Neuronal stem cell (in vitro differentiated cells): ENCODE measurements at places on chromosomes 7 and 10.

DNA sequence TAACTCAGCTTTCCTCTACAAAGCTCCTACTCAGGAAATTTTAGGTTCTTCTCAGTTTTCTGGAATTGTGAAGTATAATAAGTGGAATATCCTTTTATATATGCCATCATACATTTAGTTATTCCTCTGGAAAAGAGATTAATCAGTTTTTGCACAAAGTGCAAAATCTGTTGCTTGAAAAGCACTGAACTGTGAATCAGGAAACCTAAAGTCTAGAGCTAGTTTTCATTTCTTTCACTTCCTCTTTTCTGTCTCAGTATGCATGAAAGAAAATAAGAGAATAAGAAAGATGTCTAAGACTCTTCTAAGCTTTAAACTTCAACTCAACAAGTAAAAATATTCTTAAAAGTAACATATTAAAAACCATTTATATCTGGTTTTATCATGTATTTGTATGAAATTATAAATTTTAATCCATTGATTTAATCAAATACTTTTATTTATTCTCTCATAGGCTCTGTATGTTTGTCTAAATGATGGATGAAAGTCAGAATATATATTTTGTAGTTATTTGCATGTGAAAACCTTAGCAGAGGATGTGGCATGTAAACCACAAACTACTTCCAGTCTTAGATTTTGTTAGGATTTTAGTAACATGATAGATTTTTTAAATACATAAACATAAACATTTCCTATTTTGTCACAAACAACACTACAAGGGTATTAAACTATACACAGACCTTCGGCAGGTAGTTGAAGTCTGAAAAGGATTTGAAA, 1073.0 kb downstream of the XPNPEP1 start:
- no peak for DNase-seq

- no peak for DNase-seq
Measured at GRCh38 chr7:7820409-7820808, 102.0 kb upstream of the RPA3 start.

GRCh38 chr7:137923380-137923779, 76.6 kb upstream of the DGKI start:
- DNase-seq = no peak

- no peak for DNase-seq
Measured at GRCh38 chr10:23368816-23369640, 24.4 kb upstream of the C10orf67 start.

DNA sequence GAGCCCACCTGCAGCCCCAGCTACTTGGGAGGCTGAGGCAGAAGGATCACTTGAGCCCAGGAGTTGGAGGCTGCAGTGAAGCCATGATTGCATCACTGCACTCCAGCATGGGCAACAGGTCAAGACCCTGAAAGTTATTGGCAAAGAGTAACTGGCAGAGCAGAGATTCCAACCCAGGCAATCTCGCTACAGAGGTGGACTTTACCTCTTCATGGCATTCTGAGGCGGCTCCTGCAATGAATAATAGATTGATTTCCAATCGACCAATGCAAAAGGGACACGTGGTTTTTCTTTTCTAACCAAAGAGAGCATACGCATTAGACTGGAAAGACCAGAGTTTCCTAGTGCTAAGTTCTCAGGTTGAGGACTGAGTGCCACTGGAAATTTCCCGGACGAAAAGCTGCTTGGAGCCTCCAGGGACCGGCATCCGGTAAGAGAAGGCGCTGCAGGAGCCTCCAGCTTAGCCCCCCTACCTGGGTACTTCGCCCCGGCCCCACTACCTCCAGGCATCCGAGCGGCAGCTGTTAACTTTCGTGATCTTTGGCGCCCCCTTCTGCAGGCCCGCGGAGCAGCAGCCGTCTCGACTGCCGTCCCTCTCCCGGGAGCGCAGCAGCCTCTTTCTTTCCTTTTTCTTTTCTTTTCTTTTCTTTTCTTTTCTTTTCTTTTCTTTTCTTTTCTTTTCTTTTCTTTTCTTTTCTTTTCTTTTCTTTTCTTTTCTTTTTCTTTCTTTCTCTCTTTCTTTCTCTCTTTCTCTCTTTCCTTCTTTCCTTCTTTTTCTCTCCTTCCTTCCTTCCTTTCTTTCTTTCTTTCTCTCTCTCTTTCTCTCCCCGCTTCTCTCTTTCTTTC, 4.1 kb downstream of the MBLAC1 start:
- DNase-seq = peak; percentile 74

DNA sequence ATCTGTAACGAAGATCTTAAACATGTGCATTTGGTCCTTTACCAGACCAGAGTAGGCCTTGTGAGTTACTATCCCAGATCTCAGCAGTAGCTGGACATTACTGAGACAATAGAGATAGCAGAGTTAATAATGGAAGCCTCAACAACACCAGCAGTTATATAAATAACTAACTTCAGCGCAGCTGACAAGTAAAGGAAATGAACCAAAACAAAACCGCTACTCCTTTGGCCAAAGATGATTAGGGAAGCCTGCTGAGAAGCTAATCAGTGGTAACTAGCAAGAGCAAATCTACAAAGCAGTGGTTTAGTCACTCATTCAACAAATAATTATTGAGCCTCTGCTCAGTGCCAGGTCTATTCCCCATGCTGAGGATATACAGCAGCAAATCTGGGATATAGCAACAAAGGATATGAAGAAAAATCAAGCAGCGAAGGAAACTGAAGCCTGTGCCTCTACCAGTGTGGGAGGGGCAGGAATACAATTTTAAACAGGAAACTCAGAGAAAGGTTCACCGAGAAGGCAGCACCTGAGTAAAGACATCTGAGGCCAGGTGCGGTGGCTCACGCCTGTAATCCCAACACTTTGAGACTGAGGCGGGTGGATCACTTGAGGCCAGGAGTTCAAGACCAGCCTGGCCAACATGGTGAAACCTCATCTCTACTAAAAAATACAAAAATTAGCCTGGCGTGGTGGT, 103.6 kb downstream of the ELMO1 start:
- DNase-seq = peak; percentile 17

GRCh38 chr10:89235073-89235798, 16.3 kb downstream of the LIPA start:
- DNase-seq = no peak

GRCh38 chr10:36519909-36520308, 605.5 kb upstream of the ANKRD30A start:
- no peak for DNase-seq

DNA sequence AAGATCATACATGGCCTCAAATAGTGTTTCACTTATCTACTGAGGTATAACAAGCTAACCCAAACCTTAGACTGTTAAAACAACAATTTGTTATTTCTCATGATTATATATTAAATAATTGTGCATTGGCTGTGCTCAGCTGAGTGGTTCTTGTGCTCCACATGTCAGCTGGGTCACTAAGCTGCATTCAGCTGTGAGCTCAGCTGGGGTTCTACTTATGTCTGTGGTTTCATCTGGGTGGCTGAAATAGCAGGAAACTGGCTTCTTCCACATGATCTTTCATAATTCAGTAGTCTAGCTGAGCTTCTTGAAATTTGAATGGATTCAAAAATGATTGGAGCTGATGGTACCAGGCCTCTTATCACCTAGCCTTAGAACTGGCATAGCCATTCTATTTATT, 181.8 kb upstream of the CSTF2T start:
- no peak for DNase-seq

DNA sequence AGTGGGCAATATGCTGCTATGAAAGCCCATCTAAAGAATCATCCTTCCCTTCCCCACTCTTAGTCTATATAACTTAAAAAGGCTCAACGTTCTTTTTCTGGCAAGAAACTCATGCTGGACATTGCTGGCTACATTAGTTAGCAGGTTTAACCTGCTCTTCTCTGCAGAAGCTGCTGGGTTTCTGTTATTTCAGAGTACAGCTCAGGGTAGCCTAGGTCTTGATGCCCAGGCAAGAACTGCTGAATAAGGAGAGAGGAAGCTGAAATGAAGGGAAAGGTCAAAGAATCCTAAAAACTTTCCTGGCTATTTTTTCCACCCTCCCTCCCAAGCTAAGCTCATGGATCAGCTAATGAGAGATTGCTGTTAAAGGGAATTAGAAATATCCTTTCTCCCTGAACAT, 79.4 kb downstream of the ANKIB1 start:
- no peak for DNase-seq

DNA sequence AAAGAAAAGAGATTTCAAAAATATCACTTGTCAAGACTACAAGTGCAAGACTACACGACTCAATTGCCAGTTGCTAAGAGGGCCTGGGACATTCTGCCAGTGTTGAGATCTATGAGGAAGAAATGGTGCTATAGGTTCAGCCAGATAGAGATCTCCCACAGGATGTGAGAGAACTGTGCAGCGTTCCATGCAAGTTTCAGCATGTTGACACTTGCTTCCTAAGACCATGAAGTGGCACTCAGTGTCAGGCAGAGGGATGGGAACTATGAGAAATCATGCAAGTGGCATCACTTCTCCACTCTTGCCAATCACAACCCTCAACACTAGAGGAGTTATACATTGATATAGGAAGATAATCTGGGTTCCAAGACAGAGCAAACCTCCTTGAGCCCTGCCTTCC, 210.3 kb downstream of the CHRM2 start:
- no peak for DNase-seq

DNA sequence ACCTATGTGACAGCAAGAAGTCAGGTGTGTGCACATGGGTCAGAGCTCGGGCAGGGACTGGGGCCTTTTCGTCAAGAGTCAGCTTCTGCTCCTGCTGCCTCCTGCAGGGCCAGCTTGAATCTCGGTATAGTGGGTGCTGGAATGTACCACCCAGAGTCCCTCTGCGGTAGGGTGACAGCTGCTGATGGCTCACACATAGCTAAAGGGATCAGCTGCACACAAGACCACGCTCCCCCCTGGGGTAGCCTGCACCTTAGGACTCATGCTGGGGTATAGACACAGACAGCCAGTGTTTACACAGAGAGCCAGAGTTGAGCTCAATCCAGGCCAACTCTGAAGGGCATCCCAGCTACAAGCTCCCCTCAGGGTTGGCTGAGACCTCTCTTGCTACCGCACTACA, 14.0 kb upstream of the COL13A1 start:
- no peak for DNase-seq

- DNase-seq = no peak
Measured at GRCh38 chr10:24722131-24722675, 1.5 kb downstream of the ARHGAP21 start.

GRCh38 chr10:44242826-44243225, 142.1 kb downstream of the CXCL12 start:
- no peak for DNase-seq

DNA sequence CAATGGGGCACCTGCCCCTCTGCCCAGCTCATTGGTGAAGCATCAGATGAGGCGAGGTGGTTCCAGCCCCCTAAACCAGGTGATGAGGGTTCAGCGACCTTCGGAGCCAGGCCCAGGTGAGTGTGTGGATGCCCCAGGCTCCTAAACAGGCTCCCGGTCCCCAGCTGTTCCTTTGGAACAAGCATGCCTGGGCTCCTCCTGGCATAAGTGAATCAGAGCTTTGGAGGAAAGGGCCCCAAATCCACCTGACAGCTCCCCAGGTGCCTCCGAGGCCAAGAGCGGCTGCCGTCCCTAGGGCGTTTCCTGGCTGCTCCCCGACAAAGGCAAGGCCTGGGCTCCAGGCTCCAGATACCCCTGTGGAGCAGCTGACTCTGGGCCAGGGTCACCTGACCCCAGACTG, 61.3 kb downstream of the YKT6 start:
- no peak for DNase-seq

DNA sequence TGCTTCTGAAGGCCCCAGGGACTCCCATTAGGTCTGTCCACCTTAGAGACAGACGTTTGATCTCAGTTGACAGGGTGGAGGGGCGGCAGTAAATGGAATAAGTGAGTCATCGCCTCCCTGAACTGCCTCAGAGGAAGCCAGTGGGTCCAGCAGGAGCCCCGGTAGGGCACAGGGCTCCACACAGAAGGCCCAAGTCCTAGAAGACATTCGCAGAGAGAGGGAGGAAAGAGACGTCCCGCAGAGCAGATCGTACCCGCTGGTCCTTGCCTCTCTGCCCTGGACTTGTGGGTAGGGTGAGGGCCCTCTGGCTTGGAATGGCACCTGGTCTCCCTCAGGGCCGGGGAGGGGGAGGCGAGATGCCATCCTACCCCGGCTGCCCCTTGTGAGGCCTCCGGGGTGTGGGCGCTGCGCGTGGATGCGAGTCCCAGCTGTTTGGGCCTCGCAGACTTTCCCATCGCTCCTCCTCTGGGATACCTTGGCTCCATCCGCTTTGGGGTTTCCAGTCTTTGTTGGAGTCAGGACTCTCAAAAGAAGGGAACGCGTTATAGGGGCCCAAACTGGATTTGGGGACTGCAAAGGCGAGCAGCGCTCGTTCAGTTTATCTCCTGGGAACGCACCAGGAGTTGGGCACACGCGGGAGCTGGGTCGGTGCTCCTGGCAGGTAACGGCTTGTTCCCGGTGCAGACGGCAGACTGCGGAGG, 5.1 kb downstream of the TLX1 start:
- no peak for DNase-seq

- DNase-seq = peak; percentile 20
Measured at GRCh38 chr10:93680412-93681047, 21.9 kb downstream of the FRA10AC1 start.

DNA sequence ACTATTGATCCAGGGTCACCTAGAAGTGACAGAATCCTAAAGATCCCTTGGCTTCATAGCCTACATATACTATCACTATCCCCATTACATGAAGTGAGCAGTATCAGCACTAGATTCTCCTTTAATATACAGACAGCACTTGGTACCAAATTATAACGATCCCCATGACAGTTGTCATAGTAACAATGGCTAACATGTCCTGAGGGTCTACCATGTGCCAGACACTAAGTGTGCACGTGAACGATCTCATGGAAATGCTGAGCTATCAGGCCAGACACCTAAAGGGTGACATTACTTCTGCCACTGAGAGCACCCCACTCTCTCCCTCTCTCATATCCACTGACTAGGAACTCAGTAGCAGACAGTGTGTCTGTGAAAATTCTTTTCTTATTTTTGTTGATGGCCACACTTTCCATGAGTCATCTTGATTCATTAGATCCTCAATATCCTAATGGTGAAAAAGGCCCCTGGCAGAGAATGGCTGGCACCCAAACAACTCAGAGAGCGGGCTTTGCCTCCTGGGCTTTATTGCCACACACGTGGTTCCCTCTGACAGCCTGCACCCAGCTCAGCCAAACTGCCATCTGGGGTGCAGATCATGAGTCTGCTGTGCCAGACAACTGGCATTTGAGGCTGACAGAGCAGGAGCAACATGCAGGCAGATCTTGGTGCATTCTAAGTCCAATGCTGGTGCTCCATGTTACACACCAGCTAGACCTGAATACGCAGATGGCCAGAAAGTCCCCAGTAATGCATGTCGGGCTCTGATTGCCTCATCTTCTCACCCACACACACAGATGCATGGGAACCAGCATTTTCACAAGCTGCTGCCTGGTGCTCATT, 176.3 kb downstream of the DGKI start:
- no peak for DNase-seq

DNA sequence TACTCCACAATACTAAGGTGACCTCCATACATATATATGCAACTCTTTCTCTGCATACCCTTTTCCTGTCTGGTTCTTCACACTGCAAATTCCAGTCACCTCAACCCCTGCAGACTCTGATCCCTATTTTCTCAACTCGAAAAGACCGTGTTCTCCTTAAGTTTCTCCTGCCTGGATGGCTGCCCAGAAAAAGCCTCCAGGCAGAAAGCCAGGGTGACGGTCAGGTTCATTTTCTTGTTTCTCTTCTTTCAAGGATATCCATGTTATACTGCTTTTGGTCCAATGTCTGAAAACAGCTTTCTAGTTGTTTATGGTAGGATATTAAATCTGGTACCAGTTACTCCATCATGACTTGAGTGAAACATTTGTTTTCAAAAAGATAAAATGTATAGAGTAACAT, 267.8 kb upstream of the MYO3A start:
- DNase-seq = no peak
